ENCODE measurements at places on chromosomes 12 and 14.

- DNase-seq, result no peak
Observed at GRCh38 chr12:561908-562593, 101.2 kb downstream of the NINJ2 start.

GRCh38 chr12:94585626-94586025 is 64.7 kb downstream of the TMCC3 start:
- no peak for DNase-seq

DNA sequence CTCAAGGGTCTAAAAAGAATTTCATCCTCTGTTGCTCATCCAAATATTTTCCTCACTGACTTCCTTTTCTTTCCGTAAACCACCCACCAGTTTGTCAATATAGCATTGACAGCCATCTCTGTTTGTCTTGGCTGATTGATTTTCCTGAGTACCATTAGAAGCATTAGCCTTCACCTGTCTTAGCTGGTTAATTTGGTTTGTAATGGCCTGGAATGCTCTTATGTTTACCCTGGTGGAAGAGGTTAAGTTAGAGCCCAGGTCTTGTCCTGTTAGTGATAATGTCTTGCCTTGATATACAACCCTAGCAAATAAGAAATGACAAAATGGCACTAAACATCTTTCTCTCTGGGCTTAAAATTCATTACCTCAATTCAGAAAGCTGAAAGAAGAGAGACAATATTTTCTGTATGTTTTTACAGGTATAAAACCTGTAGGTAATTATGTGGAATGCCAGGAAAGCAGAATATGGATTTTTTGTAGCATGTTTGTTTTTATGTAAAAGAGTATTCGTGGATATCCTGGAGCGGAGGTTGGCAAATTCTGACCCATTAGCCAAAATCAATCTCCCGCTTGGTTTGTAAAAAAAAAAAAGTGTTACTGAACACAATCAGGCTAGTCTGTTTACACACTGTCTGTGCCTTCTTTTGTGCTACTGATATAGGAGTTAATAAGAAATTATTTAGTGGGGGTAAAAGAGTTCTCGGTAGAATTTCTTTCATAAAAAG is 224.4 kb upstream of the DAAM1 start:
- DNase-seq, result no peak

GRCh38 chr12:85680881-85681280 is 155.3 kb downstream of the RASSF9 start:
- DNase-seq, result no peak

- no peak for DNase-seq
Observed at GRCh38 chr14:25411781-25412757, 362.1 kb upstream of the STXBP6 start.

All from dermis microvascular lymphatic vessel endothelial cell (primary cell).